Head of caudate nucleus (tissue), 42 donors: ENCODE measurements at places on chromosomes 11 and 22.

DNA sequence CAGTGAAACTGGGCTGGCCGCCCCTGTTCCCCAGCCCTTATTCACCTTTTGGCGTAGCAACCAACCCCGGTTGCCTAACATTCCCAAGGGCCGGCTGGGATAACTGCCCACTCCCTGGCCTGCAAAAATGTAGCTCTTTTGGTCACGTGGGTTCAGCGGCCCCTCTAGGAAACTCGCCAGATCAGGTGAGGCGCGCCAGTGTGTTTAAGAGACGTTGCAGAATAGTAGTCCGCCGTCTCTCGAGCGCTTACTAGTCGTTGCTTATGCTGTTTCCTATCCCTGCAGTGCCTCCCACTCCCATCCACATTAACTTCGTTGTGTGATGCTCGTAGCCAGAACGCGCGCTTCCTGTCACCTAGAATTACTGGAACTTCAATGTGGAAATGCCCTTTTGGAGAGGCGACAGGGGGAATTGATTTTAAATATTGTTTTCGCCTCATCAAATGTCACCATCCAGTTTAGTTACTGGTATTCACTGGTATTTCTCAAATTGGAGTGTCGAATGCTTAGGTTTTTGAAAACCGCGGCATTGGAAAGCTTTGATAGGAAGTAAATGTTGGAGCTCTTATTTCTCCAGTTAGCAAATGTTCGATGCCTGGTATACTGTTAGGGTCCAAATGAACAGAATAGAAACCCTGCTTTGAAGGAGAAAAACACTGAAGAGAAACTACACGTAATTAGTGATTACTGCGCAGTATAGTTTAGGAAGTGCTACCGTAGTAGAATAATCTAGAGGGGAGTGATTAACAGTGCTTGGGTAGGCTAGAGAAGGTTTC lies 823 bp downstream of the CEP57 start:
- peak; percentile 77 for DNase-seq

GRCh38 chr11:9639099-9639498 lies 24.8 kb upstream of the SWAP70 start:
- DNase-seq = no peak

GRCh38 chr11:73945396-73945795 lies 5.4 kb upstream of the DNAJB13 start:
- no peak for DNase-seq

- no peak for DNase-seq
These were observed 18.8 kb upstream of the CLNS1A start for GRCh38 chr11:77656362-77656761.

GRCh38 chr11:95279921-95280868 lies 49.2 kb upstream of the SESN3 start:
- peak; percentile 37 for DNase-seq

DNA sequence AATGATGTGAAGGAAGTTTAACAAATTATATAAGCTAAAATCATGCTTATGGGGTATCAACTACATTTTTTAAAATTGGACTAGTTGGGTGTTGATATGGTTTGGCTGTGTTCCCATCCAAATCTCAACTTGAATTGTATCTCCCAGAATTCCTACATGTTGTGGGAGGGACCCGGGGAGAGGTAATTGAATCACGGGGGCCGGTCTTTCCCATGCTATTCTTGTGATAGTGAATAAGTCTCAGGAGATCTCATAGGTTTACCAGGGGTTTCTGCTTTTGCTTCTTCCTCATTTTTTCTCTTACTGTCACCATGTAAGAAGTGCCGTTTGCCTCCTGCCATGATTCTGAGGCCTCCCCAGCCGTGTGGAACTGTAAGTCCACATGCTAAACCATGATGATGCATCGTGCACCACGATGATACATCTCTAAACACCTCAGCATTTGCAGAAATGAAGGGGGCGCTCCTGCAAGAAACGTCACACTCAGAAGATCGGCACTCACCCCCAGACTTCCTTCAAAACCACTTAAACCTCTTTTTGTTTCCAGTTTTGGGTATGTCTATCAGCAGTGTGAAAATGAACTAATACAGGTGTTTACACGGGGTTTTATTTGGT lies 340.0 kb downstream of the SHANK2 start:
- DNase-seq = peak; percentile 15

GRCh38 chr22:22839570-22840314 lies 47.9 kb upstream of the IGLL5 start:
- no peak for DNase-seq

DNA sequence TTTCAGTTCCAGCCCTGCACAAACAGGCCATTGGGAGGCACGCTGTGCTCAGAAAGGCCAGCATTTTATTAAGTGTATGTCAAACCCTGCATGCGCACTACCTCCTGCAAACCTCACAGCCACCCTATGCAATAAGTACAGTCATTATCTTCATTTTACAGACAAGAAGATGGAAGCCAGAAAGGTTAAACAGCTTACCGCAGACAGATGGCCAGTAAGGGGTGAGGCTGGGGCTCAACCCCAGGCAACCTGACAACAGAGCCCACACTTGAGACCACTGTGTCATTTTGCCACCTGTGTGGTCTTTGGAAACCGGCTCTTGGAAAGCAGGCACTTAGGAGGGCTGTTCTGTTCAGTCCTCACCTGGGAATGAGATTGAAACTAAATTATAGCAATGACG lies 142.3 kb downstream of the NXPE2 start:
- DNase-seq = no peak

DNA sequence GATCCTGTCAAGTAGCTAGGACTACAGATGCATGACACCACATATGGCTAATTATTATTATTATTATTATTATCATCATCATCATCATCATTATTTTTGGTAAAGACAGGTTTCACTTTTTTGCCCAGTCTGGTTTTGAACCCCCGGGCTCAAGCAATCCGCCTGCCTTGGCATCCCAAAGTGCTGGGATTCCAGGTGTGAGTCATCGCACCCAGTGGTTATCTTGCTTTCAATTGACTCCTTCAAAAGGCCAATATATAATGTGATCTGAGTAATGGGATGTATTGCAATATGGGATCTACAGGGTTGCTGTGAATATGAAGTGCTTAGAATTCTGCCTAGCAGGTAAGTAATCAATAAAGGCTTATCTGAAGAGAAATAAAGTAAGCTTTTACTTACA lies 221.2 kb downstream of the SBF2 start:
- DNase-seq = no peak

DNA sequence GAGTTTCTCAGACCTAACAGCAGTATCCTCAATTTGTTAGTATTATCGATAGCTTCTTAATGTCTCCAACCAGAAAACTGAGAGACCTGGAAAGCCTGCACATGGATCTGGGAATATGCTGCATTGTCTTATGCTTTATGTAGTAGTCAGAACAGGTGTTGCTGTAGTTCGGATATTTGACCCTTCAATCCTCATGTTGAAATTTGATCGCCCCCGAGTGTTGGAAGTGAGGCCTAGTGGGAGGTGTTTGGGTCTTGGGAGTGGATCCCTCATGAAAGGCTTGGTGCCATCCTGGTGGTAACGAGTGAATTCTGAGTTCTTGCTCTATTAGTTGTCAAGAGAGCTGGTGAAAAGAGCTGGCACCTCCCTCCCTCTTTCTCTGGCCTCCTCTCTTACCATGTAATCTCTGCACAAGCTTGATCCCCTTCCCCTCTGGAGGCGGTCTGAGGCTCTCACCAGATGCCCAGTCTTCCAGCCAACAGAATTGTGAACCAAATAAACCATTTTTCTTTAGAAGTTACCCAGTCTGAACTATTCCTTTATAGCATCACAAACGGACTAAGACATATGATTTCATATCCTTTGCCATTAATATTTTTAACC lies 227.1 kb downstream of the DDX10 start:
- DNase-seq = no peak

GRCh38 chr11:69309631-69310280 lies 15.8 kb downstream of the MYEOV start:
- DNase-seq = no peak

GRCh38 chr22:36048911-36049677 lies 20.5 kb upstream of the RBFOX2 start:
- no peak for DNase-seq

DNA sequence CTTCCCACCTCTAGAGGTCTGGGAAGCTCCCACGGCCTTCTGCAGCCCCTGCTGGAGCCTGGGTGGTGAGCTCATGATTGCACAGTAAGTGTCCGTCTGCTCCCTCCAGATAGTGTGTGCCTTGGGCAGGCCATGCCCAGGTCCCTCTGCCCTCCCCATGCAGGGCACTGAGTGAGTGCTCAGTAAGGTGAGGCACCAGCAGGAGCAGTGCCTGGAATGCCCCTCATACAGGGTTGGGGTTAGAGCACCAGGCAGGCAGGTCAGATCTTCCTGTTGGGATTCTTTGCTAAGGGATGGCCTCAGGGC lies 50.3 kb downstream of the NAT10 start:
- DNase-seq = no peak

- no peak for DNase-seq
These were observed 39.8 kb upstream of the PRSS23 start for GRCh38 chr11:86760577-86760976.

GRCh38 chr22:22957090-22957489 lies 69.5 kb downstream of the IGLL5 start:
- no peak for DNase-seq

- no peak for DNase-seq
These were observed 64.9 kb downstream of the NAV2 start for GRCh38 chr11:19777377-19778102.

DNA sequence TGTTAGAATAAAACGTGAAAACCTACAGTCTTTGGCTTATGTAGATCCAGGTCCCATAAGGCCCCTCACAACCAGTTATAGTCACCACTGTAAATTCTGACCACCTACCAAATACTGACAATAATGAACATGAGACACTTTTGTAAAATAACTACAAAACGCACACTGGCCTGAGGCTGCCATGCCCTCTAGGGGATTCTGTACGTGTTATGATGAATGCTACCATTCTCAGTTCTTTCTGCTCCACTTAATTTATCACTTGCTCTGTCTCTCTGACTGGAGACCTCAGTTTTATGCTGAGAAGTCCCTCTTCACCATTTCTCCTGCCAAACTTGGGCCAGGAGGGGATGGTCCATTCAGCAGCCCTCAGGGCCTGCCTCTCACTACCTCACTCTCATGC lies 18.7 kb upstream of the TMPRSS5 start:
- DNase-seq = no peak

DNA sequence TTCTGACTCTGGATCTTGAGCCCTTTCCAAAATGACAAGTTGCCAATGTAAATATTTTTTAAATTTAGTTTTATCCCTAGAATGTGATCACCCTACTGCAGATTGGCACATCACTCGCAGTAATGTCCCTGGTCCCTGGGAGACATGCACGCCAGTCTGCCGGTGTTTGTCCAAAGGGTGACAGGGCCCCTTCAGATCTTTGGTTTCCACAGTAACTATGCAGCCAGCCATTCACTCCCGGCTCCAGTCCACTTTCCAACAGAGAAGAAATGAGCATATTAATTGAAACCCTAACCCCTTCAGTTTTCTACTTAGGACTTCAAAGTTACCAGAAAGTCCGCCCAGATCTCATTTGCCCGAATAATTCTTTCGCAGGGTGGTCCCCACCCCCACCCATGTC lies 25.8 kb upstream of the RASSF10 start:
- DNase-seq = no peak

GRCh38 chr22:19494676-19495173 lies 15.0 kb downstream of the CDC45 start:
- no peak for DNase-seq

GRCh38 chr11:34994854-34995253 lies 78.4 kb downstream of the PDHX start:
- no peak for DNase-seq

DNA sequence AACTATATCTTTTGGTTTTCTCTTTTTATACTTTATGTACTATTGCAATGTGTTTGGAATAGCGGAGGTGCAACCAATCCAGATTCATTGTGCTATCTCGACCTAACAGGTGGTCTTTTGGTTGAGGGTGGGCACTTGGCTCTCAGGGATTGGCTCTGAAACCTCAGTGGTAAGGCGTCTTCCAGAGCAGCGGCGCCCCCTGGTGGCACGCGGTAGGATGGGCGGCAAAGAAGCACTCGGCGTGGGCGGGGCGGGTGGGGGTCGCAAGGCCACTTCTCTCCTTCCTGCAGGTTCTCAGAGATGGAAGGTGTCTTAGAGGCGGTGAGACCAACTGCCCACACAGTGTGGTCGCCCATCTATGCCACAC lies 19.2 kb upstream of the PLET1 start:
- peak; percentile 68 for DNase-seq

GRCh38 chr11:35943309-35943708 lies 553 bp upstream of the LDLRAD3 start:
- DNase-seq = no peak

GRCh38 chr11:3221408-3222002 lies 2.9 kb upstream of the MRGPRG start:
- peak; percentile 1 for DNase-seq

DNA sequence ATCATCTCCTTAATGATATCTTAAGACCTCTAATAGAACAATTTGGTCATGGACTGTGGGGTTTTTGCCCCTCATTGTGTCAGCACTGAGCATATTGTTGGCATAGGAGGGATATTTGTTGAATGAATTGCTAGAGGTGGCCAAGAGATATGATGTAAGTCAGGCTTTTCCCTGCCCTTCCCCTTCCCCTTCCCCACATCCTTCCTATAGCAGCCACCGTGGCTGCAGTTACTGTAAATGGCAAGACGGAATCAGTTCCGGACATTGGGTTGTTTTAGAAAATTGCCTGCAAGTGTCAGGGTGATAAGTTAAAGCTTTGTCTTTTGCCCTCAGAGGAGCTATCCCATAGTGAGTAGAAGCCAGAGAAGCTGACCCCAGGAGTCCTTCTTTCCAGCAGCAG lies 23.0 kb downstream of the LIMK2 start:
- DNase-seq = no peak

DNA sequence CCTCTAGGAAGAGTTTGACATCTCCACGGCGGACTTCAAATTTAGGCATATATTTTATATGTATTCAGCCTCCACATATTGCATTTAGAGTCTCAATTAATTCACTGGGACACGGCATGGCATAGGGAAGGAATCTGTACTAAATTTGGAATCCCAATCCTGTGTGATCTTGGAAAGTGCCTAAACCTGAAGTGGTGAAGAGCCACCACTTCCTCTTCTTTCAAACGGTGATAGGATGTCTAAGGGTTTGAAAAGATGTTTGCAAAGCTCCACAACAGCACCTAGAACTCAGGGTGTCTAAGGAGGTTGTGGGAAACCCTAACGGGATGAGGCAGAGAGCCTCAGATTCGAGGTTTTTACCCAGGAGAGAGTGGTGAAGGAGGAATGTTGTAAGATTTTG lies 1.0 kb upstream of the L3MBTL2 start:
- DNase-seq = no peak
